ENCODE measurements at places on chromosomes 16 and 17.

- DNase-seq, result no peak
Measured at GRCh38 chr16:60405286-60405685, 1631.0 kb downstream of the CDH8 start.

DNA sequence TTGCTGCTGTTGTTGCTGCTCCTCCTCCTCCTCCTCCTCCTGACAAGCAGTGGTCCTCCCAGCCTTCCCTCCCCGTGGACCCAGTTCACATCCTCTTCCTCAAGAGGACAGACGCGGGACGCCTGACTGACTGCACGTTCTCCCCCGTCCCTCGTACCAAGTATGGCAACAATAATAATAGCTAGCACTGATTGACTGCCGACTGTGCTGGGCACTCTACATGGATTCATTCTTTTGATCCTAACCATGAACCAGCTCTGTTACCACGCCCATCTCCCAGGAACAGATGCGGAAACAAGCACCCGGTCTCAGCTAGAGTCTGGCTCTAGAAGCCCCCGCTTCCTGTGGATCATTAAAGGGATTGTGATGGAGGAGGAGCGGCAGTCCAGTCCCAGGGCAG is 78.0 kb downstream of the GNAO1 start:
- DNase-seq, result no peak

GRCh38 chr16:84952335-84953189 is 58.8 kb downstream of the ZDHHC7 start:
- peak; percentile 55 for DNase-seq

GRCh38 chr16:30416624-30417528 is 9.5 kb downstream of the ZNF771 start:
- no peak for DNase-seq

DNA sequence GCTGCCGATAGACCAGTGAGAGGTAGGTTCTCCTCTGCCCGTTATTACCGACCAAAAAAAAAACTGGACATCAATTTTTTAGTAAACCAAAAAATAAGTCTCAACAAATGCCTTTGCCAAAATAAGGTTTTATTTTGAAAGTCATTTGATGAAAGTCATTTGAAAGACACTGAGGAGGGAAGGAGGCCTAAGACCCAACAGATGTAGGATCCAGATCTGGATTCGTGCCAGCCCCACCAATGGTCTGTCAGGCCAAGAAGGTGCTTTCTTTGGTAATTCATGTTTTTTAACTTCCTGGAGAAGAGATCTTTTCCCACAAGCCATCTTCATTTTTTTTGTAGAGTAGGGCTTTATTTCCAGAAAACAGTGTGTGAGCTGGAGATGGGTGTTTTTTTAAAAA is 18.1 kb downstream of the NTAN1 start:
- no peak for DNase-seq

- DNase-seq, result peak; percentile 97
Measured at GRCh38 chr17:40547079-40547784, 18.0 kb downstream of the CCR7 start.

- DNase-seq, result no peak
Measured at GRCh38 chr17:74217888-74218287, 4.5 kb downstream of the TTYH2 start.

DNA sequence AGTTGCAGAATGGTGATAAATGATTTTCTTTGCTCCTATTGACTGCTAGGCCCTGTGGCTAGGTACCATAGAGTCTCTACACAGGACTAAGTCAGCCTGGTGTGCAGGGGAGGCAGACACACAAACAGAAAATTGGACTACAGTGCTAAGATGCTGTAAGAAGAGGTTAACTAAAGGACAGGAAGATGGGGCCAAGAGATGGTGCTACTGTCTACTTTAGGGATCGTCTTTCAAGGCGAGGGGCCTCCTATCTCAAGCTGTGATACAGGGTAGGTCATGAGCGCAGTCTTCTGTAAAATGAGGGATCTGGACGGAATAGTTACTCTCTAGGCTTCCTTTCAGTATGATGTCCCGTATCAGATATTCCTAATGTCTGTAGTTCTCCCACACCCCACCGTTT is 817 bp downstream of the NME1 start:
- peak; percentile 8 for DNase-seq

- no peak for DNase-seq
Measured at GRCh38 chr16:83138976-83139690, 512.4 kb downstream of the CDH13 start.

- no peak for DNase-seq
Measured at GRCh38 chr17:1590747-1591473, 28.3 kb upstream of the PITPNA start.

- no peak for DNase-seq
Measured at GRCh38 chr17:82315703-82316358, 1.6 kb downstream of the CD7 start.

- no peak for DNase-seq
Measured at GRCh38 chr16:66036793-66037715, 329.4 kb upstream of the CDH5 start.

- peak; percentile 37 for DNase-seq
Measured at GRCh38 chr16:526181-527014, 1.1 kb upstream of the CAPN15 start.

DNA sequence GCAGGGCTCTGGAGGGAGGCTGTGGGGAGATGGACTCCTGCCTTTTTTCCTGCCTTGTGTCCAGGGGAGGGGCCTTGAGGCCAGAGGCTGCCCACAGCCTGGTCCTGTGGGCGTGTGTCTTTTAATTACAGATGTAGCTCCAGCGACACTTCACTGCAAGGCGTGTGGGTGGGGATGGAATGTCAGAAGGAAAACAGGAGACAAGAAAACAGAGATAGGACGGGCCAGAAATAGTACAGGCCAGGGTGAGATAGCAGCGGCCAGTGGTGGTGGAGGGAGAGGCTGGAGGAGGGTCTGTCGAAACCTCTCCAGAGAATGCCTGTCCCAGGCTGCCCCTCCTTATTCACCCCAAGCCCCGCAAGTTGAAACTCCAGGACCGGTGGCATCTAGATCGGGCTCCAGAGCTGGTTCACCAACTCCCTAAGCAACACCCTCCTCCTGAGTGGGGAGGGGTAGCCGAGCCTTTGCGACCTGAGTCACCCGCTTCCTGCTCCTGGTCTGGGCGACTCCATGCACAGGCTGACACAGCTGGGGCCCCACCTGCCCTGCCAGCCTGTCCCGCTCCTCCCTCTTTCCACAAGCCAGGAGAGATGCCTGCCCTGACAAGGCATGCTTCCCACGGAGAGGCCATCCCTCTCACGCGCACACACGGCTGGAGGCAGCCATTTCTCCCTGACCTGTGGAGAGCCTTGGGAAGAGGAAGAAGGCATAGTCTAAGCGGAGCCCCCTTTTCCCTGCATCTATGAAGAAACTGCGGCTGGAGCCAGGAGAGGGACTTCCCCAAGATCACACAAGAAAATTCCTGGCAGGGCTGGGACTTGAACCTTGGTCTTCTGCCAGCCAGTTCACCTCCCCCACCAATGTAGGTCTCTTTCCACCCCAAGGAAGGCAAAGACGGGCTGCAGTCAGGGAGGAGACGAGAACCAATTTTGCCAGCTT is 6.6 kb upstream of the JUP start:
- DNase-seq, result peak; percentile 97

DNA sequence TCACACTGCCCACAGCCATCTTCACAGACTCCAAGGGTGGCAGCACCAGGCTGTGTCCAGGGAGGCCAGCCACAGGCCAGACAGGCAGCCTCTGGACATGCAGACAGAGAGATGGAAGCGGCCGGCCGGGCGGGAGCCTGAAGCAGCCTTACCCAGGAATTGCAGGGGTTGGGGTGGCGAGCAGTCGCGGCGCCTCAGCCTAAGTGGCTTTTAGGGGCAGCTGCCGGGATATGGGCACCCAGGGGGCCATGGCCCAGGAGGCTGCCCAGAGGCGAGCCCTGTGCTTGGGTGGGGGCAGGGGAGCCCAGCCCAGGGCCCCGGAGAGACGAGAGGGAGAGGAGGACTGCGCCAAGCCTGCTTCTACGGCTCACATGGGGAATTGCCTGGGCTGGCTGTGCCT is 1.5 kb upstream of the NHERF2 start:
- DNase-seq, result no peak

DNA sequence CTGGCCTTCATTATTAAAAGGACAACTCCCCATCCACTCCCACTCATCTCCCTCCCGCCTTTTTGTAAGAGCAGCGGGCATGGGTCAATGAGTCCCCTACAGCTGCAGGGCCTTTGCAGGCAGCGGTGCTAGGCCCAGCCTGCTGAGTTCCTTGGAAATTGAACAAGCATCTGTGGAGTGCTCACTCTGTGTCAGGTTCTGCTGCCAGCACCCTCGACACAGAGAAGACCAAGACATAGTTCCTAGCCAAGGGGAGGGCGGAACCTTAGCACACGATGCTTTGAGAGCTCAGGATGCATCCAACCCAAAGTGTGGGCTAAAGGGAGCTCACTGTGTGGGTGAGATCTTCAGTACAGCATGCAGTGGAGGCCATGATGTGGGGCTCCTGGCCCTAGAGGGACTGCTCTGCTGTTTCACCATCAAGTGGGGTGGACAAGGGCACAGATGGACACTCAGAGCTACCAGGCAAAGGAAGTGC is 27.6 kb downstream of the RMI2 start:
- DNase-seq, result no peak

DNA sequence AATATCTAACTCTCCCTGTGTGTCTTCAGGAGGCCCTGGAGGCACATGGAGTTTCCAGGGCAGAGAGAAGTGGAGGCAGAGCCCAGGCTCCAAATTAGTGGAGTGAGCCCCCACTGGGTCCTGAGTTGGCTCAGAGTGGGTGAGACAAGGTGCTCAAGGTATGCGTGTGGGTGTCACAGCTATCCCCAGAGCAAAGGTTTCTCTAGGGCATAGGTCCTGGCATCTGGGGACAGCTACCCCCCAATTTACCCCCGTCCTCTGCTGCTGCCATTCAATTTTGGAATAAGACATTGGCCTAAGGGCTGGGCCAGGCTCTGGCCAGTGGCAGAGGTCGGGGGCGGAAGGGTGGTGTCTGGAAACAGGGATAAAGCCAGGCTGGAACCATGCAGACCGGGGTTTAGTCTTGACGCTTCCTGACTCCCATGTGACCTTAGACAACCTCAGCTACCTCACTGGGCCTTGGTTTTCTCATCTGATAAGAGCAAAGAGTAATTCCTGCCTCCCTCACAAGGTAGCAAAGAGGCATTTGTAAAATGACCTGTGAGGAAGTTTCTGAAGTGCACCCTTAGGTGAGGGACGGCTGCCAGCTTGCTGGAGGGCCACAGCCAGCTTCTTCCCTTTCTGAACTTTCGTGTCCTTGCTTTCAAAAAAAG is 78.2 kb upstream of the TMEM97 start:
- no peak for DNase-seq

DNA sequence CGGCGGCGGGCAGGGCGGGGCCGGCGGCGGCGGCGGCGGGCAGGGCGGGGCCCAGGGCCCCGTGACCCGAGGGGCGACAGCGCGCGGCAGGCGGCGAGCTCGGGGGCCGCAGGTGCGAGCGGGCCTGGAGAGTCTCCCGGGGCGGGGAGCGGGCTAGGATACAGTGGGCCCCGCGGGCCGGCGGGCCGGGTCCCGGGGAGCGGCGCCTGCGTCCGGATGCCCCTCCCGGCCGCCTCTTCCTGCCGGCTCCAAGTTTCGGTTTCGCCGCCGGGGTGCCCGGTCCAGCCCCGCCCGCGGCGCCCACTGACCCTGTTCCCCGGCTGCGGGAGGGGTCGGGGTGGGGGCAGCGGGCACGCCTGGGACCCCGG is at the start of gene RNF213:
RNF213 (plus strand) TSS at position 62 of the 368 bp plus-strand sequence. CDS start 2,830 bp downstream, outside the sequence.
- DNase-seq, result no peak

DNA sequence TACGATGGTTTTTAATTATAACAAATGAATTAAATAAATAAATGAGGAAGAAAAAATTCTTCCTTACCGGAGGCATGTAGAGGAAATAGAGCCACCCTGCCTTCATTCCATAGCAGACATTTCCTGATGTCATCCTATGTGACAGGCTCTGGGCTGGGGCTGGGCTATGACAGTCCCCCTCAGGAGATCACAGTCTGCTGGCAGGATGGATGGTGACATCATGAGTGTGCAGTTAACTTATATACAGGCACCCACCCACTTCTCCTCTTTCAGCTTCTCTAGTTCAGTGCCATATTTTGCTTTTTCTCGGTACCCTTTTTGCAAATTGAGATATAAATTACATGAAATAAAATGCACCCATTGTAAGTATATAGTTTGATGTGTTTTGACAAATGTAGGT is 6.4 kb upstream of the CMTM3 start:
- DNase-seq, result no peak

- DNase-seq, result no peak
Measured at GRCh38 chr17:48624544-48625494, 1.3 kb downstream of the HOXB9 start.

- no peak for DNase-seq
Measured at GRCh38 chr16:31355431-31356100, 590 bp downstream of the ITGAX start.

DNA sequence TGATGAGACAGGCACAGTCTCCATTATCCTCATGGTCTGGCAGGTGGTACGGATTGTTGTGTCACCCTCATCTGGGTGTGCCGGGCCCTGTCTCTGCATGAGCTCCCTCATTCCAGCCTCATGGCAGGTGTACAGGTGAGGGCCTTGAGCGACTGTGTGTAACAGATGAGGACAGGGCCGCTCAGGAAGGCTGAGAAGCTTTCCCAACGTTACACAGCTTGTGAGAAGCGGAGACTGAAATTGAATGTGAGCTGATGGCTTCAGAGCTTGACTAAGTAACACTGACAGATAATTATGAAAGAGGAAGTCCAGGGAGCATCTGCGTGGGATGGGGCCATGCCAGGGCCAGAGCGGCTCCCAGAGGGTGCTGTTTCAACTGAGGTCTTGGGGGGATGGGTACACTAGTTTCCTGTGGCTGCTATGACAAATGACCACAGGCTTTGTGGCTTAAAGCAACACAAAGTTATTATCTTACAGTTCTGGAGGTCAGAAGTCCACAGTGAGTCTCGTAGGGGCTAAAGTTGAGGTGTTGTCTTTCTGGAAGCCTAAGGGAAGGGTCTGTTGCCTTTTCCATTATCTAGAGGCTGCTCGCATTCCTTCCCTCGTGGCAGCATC is 36.7 kb downstream of the CMIP start:
- no peak for DNase-seq

Measured in mammary epithelial cell (primary cell).